Psoas muscle (tissue), 8 donors: ENCODE measurements at places on chromosomes 6 and 20. TPM values are rescaled to one million over a fixed set of nuclear protein-coding genes. Genes with fewer than 3 reads are reported as not detected.

The PSORS1C2 gene
- total RNA-seq = not detected

The SLC22A16 gene
- not detected for total RNA-seq

The SPTLC3 gene
- total RNA-seq = 1.2 TPM

The HLA-DQA2 gene
- not detected for total RNA-seq

The OOEP gene
- total RNA-seq = not detected
